Activated naive CD8-positive, alpha-beta T cell treated with anti-CD3 and anti-CD28 coated beads, Interleukin-2, amount 50 U/mL, for 16 hours (primary cell): ENCODE measurements at places on chromosomes 5 and 9.

GRCh38 chr9:5971740-5972139 lies 43.7 kb downstream of the RANBP6 start:
- DNase-seq: no peak

DNA sequence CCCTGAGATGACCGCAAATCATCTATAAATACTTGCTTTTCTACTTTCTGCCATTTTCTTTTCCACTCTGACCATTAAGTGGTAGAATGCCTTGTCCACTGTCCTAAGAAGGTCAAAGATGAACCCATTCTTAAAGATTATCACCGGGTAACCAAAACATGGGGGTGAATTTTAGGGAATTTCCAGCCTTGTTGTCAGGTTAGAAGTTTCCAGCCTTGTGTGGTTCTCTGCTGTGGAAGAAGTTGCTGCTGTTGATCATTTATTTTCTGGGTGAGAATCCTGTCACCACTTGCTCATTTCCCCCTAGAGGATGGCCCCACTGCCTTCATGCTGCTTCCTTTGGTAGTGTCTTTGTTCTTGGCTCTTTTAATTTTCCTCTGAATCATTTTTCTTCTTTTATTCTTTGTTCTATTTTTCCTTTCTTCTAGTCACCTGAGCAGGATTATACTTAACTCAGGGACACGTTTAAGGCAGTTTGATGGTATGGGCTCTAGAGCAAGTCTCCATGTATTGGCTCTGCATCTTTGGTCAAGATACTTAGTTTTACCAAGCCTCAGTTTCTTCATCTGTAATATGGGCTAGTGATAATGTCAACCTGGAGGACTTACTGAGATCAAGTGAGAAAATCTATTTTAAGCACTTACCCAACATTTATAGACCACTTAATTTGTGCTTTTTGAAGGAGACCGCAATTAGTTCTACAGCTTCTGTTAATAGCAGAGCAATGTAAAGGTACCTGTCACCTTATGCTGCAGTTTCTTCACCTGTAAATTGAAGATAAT lies 266.2 kb downstream of the ARHGAP26 start:
- DNase-seq: no peak

- DNase-seq: no peak
Observed at GRCh38 chr9:78406146-78406545, 109.2 kb downstream of the PSAT1 start.

- no peak for DNase-seq
Observed at GRCh38 chr5:137366526-137366925, 132.6 kb downstream of the SPOCK1 start.

DNA sequence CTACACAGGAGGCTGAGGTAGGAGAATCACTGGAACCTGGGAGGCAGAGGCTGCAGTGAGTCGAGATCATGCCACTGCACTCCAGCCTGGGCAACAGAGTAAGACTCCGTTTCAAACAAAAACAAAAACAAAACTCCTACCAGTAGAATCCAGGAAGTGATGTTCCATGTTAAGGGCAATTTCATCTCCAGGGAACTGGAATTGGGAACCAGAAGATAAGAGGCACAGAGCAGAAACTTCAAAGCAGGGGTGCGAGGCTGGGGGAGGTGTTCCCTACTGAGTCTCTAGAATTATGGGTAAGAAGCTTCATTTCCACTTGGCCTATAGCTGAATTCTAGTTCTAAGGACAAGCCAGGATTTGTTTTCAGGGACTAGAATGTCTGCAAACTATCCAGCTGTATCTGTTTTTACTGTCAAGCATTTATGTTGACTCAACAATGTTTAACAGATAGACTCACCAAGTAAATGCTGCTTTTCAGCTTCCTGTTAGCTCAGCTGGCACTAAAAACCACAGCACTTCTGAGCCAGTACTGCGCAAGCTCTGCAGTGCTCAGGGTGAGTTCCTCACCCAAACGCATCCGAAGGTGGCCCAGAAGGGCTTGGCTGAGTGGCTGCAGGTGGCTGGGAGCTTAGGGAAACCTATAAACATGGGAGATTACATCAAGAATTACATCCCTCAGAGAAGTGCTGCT lies 320.1 kb downstream of the MTRR start:
- DNase-seq: no peak

DNA sequence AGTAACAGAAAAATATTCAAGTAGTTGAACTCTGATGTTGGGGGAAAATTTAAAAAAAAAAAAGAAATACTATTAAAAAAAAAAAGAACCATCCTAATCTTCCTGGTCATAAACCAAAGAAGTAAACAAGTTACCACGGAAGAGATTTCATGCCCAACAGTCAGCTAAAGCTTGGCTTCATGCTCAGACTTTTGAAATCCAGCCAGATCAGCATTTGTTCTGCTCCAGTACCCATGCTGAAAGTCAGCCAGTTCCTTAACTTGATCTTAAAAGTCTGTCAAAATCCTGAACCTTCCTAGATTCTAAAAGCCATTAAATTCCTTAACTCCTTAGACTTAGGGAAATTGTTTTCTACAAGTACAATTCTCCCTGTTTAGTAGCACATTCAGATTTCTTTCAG lies 908.7 kb upstream of the CDH9 start:
- DNase-seq: no peak

DNA sequence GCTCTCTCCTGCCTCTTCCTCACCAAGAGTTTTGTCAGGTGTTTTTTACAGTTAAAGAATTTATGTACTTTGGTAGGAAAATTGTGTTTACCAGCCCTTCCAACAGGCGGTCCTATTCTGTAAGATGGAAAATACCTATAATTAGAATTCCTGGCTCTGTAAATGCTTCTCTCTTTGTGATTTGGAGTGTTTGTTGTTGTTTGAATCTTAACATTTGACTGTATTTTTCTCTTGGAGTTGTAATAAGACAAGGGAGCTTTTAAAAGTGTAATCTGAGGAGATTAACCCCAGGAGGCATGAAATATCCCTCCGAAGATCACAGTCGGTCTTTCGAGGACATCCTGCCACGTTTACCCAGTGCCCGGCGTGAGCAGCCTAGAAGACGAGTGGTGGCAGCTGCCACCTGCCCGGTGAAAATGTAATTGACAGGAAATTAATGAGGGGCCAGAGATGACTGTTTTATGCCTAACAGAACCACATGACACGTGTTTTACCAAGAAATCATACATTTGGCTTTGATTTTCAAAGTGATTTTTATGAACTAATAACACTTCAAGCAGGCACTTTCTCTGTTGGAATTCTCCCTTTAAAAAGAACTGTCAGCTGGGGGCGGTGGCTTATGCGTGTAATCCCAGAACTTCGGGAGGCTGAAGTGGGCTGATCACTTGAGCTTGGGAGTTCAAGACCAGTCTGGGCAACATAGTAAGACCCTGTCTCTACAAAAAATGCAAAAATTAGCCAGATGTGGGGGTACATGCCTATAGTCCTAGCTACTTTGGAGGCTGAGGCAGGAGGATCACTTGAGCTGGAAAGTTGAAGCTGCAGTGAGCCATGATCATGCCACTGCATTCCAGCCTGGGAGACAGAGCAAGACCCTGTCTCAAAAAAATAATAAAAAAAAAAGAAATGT lies 20.0 kb downstream of the ANKRD33B start:
- DNase-seq: no peak

GRCh38 chr5:37086466-37087173 lies 162.6 kb downstream of the CPLANE1 start:
- DNase-seq: no peak

GRCh38 chr5:1541702-1542400 lies 18.1 kb upstream of the LPCAT1 start:
- DNase-seq: no peak

- no peak for DNase-seq
Observed at GRCh38 chr5:89755024-89755423, 654.5 kb downstream of the CETN3 start.

GRCh38 chr9:8725635-8726034 lies 926.1 kb upstream of the DMAC1 start:
- no peak for DNase-seq

- DNase-seq: no peak
Observed at GRCh38 chr9:121886759-121887485, 206.2 kb downstream of the TTLL11 start.

GRCh38 chr5:169009123-169009522 lies 291.8 kb downstream of the SLIT3 start:
- no peak for DNase-seq

DNA sequence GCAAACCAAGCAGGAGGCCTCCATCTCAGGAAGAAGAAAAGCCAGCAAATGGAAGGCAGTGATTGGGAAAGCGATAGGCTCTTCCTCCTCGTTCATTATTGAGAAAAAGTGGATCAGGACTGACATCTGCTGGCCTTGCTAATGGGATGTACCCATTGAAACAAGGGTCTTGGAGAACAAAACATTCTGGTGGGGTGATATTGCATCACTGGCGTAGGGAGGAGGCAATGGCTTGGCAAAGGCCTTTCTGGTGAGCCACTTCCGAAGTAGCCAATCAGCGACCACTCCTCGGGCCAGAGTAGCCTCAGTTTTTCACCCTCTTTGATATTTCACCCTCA lies 86.7 kb upstream of the NFIB start:
- DNase-seq: no peak

GRCh38 chr9:26768145-26768544 lies 124.5 kb downstream of the CAAP1 start:
- no peak for DNase-seq

GRCh38 chr9:35718721-35719511 lies 13.1 kb downstream of the TLN1 start:
- no peak for DNase-seq

GRCh38 chr9:36148311-36149051 lies 11.9 kb downstream of the GLIPR2 start:
- no peak for DNase-seq

GRCh38 chr5:83394190-83394589 lies 77.4 kb upstream of the VCAN start:
- DNase-seq: no peak
